ENCODE measurements at places on chromosomes 2 and 18. TPM values are rescaled to one million over a fixed set of nuclear protein-coding genes. Genes with fewer than 3 reads are reported as not detected.

BCL2 gene
- total RNA-seq = 2.2 TPM

GCG gene
- total RNA-seq = 0.14 TPM

OXER1 gene
- under 0.01 TPM for total RNA-seq

SLC14A1 gene
- 27.6 TPM for total RNA-seq

FZD7 gene
- 68.4 TPM for total RNA-seq

SLC19A3 gene
- 2.1 TPM for total RNA-seq

UGT1A7 gene
- 0.46 TPM for total RNA-seq

PDCD1 gene
- total RNA-seq = not detected

SCN7A gene
- total RNA-seq = 0.14 TPM

NOP58 gene
- total RNA-seq = 41.9 TPM

UGP2 gene
- total RNA-seq = 122 TPM

SERPINB7 gene
- total RNA-seq = 1.4 TPM
